ENCODE measurements at places on chromosomes 1 and 21.
A peak's percentile ranks its signal among the peaks of the same experiment; 100 is the strongest.

GRCh38 chr21:28826569-28826968 lies 166.1 kb downstream of the LTN1 start:
- DNase-seq: no peak

- no peak for DNase-seq
Measured at GRCh38 chr1:214510914-214511638, 40.3 kb downstream of the PTPN14 start.

GRCh38 chr1:47262787-47263413 lies 30.9 kb upstream of the TAL1 start:
- no peak for DNase-seq

GRCh38 chr1:9294405-9294773 lies 1.7 kb downstream of the SPSB1 start:
- DNase-seq: no peak

DNA sequence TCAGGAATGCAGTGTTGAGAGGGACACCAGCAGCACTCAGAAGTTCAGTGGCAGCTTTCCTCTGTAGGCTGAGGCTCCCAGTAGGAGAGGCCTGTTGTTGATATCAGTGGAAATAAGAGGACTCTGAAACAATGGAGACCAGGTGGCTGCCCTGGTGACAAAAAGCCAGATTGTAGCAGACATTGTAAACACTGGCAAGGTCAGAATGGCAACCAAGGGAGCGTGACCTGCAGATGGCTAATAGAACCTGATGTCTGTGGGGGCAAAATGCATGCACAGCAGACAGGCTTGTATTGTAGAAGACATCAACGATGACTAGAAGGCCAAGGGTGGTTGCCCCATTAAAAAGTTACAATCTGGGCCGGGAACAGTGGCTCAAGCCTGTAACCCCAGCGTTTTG lies 53.1 kb upstream of the GPR37L1 start:
- DNase-seq: no peak

DNA sequence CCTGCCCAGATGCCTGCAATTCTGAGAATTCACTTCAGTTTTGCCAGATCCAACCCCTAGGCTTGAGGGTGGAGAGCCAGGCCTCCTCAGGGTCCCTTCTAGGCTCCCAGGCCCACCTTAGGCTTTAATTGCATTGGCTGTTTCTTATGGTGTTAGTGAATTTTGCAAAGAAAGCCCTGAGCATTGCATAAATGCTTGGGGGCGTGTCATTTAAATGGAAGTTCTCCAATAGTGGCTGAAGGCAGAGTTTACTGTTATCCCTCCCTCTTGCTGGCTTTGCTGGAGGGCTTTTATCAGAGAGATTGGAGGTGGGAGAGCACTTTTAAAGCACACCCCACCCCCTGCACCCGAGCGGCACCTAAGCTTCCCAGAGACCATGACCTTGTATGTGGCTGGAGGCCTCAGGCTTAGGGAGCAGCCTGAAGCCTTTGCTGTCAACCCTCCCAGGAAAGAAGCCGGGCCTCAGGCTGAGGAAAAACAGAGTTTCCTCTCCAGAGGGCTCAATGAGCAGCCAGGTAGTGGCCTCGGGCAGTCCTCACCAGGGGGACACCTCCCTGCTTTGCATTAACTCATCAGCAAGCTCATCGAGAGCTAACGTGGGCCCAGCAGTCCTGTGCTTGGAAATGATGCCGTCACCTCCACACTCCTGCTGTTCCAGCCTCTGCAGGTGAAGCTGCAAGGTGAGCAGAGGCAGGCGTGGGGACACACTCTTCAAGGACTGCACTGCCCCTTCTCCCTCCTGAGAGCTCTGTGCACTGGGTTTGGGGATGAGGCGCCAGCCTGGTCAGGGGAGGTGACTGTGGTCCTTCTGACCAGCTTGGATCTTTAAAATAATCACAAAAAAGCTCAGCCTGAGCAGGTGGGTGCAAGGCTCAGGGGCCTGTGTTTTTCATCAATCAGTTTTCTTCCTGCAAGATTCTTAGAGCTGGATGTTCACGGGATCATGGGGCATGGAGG lies 58.0 kb downstream of the STUM start:
- DNase-seq: no peak

- no peak for DNase-seq
Measured at GRCh38 chr1:163399976-163400601, 78.3 kb downstream of the NUF2 start.

DNA sequence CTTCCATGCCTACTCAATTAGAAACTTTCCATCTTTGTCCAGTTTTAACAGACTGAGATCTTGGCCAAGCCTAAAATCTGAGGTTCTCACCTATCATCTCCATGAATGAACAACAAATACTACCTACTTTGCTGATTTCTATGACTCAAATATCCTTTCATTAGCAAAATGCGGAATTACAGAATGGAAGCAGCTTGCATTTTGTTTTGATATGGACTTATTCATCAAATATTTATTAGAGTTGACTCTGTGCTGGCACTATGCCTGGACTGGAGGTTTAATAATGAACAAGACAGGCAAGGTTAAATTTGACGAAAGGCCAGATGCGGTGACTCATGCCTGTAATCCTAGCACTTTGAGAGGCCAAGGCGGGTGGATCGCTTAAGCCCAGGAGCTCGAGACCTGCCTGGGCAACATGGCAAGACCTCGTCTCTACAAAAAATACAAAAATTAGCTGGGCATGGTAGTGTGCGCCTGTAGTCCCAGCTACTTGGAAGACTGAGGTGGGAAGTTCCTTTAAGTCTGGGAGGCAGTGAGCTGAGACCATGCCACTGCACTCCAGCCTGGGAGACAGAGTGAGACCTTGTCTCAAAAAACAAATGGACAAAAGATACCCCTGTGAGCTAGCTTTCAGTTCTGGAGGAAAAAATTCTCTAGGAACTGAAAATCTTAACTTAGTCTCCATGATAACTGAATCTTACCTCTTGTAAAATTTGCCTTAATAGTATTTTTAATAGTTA lies 29.4 kb upstream of the SOD1 start:
- no peak for DNase-seq

DNA sequence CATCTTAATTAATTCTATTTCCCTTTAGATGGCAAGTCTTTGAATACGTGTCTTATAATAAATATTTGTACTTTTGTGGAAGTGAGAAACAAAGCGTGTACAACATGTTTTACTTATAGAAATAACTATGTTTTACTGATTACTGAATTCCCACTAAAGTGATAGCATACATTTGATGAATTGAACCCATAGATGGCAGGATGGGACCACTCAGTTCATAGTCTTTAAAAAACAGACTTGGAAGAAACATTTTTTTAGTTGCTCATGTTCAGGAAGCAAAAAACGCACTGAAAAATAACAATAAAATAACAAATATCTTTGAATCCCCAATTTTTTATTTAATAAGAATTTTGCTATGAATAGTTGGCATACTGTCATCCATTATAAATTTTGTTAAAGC lies 507.1 kb upstream of the ZRANB2 start:
- DNase-seq: no peak

GRCh38 chr1:46334030-46334384 lies 6.6 kb upstream of the NSUN4 start:
- DNase-seq: no peak

DNA sequence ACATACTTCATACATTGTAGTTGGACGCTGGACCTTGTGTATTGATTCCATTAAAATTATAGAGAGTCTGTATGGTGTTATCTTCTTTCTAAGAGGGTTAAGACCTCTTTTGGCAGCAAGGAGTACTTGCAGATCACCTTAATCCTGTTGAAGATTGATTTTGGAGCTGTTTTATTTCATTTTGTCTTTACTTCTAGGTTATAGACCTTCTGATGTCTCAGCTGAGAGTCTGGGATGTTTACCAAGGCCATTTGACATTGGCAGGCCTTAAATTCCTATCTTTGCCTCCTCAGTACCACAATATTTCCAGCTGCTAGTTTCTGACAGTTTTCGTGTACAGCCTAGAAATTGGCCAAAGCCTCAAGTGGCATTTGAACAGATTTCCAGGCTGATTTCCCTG lies 338.0 kb downstream of the LMO4 start:
- DNase-seq: no peak

- DNase-seq: peak; percentile 93
Measured at GRCh38 chr21:42233067-42233961, 14.4 kb downstream of the ABCG1 start.

DNA sequence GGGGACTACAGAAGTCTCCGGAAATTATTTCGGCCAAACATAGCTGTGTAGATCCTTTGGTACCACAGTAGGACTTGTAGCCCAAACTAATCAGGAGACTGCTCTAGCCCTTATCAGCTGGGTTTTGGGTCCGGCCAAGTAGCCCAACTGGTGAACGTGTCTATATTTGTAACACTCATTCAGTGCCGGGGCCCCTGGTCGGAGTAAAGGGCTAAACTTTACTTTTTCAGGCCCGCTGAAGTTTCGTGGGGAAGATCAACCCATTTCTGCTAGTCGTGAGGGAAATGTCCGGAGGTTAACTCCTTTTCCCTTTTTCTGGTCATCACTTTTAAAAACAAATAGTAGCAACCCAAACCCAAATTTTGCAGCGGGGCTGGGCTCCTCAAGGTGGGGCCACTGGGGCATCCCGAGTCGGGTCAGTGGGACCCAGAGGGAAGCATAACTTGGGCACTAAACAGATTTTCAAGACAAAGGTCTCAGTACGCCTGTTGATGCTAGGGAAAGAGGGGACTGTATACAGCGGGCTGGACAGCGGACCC lies 1.7 kb downstream of the LHX9 start:
- no peak for DNase-seq

DNA sequence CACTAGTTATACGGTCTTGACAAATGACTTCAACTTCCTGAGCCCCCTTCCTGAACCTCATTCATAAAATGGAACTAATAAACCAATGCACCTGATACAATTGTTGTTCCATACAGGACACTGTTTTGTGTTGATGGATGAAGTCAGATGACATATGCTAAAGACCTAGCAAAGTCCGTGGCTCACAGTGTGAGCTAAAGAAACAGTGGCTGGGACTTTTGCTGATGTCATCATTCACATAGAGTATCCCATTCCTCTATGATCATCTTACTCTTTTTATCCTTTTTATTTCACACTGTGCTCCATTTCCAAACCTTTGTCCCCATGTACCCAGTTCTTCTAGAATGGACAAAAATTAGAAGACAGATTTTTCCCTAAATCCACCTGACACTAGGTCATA lies 83.7 kb upstream of the KAZN start:
- no peak for DNase-seq

- DNase-seq: peak; percentile 68
Measured at GRCh38 chr1:155178441-155179111, 4.9 kb downstream of the TRIM46 start.

- DNase-seq: peak; percentile 56
Measured at GRCh38 chr1:29624320-29625083, 388.2 kb downstream of the PTPRU start.

DNA sequence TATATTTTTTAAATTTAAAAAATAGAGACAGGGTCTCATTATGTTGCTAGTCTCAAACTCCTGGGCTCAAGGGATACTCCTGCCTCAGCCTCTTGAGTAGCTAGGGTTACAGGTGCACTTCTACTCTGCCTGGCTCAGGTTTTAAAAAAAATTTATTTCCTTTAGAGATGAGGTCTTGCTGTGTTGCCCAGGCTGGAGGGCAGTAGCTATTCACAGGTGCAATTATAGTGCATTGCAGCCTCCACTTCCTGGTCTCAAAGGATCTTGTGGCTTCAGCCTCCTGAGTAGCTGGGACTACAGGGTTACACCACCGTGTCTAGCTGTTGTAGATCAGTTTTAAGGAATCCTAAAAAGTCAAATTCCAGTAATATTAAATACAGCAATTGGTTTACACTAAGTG lies 5.0 kb downstream of the RNF11 start:
- DNase-seq: no peak

GRCh38 chr1:7574121-7575040 lies 196.7 kb upstream of the VAMP3 start:
- no peak for DNase-seq

DNA sequence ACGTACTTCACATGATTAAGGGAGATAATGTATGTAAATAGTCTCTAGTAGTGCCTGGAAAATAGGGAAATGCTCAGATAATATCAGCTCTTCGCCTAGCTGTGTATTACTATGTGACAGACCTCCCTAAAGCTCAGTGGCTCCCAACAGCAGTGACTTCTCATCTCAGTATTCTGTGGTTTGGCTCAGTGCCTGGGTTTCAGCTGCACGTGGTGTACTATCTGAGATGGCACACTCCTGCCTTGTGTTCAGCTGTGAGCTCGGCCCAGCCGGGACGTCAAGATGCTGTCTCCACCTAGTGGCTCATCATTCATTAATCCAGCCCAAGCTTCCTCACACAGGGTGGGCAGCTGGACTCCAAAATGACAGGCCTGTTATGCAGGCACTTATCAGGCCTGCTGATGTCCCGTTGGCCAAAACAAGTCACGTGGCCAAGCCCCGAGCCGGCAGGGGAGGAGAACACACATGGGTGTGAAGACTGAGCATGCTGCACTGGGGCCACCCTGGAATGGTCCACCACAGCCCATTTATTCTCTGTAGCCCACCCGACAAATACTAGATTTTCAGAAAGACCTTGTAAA lies 17.8 kb downstream of the SLFNL1 start:
- DNase-seq: peak; percentile 96

DNA sequence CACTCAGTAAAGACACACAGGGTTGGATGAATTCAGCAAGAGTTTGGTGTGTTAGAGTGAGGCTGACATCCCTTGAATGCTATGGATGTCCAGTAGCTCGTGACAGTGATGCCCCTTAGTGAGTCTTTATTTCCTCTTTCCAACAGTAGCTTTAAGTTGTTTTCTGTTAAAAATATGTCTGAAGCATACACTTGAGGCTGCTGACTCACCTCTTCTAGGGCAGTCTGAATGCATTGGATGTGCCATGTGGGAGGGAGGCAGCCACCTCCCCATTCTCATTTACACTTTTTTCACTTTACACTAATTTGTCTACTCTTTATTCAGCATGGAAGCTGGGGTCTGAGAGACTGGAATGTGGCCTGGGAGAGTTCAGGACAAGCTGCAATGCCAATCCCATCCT lies 17.6 kb downstream of the NOS1AP start:
- no peak for DNase-seq

GRCh38 chr1:196773713-196774112 lies 927 bp upstream of the CFHR3 start:
- no peak for DNase-seq

DNA sequence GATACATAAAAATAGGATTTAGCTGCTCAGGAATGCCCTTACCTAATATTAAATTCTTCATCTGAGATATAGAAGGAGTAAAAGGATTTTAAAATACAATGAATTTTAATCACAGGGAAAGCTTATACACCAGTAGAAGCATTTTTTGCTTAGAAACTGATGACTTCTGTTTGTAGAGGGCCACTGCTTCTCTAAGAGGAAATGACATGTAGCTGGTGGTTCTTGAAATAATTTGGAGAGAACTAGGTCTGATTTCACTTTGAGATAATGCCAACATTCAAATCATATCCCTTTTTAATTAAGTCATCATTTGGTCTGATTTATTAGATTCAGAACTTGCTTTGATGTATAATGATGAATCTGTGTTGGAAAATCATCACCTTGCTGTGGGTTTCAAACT lies 166.6 kb upstream of the SGIP1 start:
- DNase-seq: no peak

- no peak for DNase-seq
Measured at GRCh38 chr21:31449921-31450535, 106.0 kb upstream of the TIAM1 start.
